ENCODE measurements at places on chromosomes 1 and 21.

DNA sequence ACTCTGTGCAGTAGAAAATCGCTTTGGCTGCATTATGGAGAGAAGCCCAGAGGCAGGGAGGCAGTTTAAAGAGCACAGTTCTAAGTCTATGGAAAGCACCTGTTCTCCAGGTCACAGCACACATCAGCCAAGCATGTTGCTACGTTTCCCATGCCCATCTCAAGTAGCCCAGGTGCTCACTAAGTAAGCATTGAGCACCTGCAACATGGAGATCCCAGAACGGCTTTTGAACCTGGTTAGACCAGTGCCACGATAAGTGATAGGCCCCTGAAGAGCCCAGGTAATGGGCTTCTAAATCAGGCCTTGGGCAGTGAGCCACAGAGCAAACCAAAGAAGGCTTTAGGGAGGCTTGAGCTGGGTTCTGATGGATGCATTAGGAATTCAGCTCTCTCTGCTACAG lies 186.2 kb downstream of the C1orf94 start:
- no peak overlapping the region for H3K4me3 ChIP-seq
- no peak for DNase-seq
- H3K27ac ChIP-seq = no peak overlapping the region
- peaks cover 31% of the 10 kb centered on the region for H3K27me3 ChIP-seq

- H3K36me3 ChIP-seq = no peaks in the 10 kb centered on the region
- DNase-seq = peak; percentile 87
- H3K4me3 ChIP-seq = peak overlapping the region; percentile 34
- H3K27ac ChIP-seq = peak overlapping the region; percentile 62
These were observed 101.3 kb upstream of the SLC25A33 start for GRCh38 chr1:9437961-9438430.

- no peaks in the 10 kb centered on the region for H3K36me3 ChIP-seq
- H3K4me3 ChIP-seq = no peak overlapping the region
- DNase-seq = no peak
These were observed 16.6 kb upstream of the S100A11 start for GRCh38 chr1:152053375-152053774.

DNA sequence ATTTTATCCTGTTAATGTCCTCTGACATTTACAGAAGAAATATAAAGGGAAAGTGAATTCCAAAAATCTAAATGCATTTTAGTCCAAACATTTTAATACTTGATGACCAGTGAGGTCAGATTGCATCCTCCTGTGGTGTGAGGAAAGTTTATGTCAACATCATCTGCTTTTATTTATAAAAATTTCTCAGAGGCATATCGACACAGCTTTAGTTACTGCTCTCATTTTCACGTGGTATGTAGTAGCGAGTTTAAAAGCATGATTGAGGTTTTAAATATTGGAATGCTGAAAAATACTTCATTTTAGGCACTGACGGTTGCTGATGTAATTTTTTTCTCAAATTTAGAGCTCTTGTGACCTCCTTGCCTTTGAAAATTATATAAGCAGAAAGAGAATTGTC lies 234.8 kb downstream of the HMCN1 start:
- H3K36me3 ChIP-seq = no peaks in the 10 kb centered on the region
- peak overlapping the region; percentile 68 for H3K27ac ChIP-seq
- H3K4me1 ChIP-seq = peaks cover 64% of the 10 kb centered on the region
- DNase-seq = peak; percentile 66

GRCh38 chr1:43936431-43937151 lies 3.0 kb downstream of the ARTN start:
- peaks cover 14% of the 10 kb centered on the region for H3K4me1 ChIP-seq
- H3K27ac ChIP-seq = no peak overlapping the region
- H3K4me3 ChIP-seq = no peak overlapping the region
- DNase-seq = peak; percentile 69

DNA sequence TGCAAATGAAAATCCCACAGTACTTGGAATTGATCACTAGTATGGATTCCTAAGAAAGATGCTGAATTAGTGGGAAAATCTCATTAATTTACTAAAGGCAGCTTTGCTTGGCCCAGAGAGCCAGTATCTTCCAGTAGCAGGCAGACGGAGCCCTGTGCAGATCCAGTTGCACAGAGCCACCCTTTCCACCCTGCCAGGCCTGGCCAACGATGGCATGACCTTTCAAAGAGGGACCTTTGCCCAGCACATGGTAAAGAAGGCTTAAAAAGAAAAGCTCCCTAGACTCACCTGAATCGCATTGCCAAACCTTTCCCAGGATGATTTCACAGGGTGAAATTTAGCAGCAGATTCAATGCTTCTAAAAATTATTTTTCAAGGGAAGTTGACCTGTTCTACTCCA lies 170.5 kb upstream of the CAMK1G start:
- H3K36me3 ChIP-seq = no peaks in the 10 kb centered on the region
- no peaks in the 10 kb centered on the region for H3K27me3 ChIP-seq
- H3K27ac ChIP-seq = no peak overlapping the region
- H3K4me3 ChIP-seq = no peak overlapping the region

GRCh38 chr1:94642617-94643321 lies 101.2 kb upstream of the F3 start:
- H3K4me3 ChIP-seq = no peak overlapping the region
- no peaks in the 10 kb centered on the region for H3K36me3 ChIP-seq
- H3K27me3 ChIP-seq = no peaks in the 10 kb centered on the region
- peaks cover 26% of the 10 kb centered on the region for H3K4me1 ChIP-seq

- H3K27ac ChIP-seq = peak overlapping the region; percentile 51
- H3K4me3 ChIP-seq = no peak overlapping the region
- H3K4me1 ChIP-seq = peaks cover 19% of the 10 kb centered on the region
These were observed 11.5 kb upstream of the HCRTR1 start for GRCh38 chr1:31605908-31606427.

DNA sequence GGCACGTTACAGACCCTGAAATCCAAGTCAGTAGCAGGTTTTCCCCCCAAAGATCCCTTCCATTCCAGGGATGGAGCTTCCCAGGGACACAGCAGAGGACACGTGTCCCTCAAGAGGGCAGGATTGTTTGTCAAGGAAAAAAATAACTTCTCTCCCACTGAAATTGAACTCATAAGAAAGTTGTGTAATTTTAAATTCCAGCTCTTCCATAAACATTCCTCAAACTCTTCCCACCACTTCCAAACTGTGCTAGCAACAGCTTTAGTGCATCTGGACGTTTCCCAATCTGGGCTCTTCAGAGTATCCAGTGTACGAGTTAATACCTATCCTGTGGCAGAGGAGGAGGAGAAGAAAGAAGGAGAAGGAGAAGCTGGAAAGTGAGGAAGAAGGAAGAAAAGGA lies 79.6 kb downstream of the PSMG1 start:
- H3K4me3 ChIP-seq = 0 out of 2 replicates have a peak overlapping the region, but pooled peaks have one; percentile 8
- no peaks in the 10 kb centered on the region for H3K27me3 ChIP-seq
- peak overlapping the region; percentile 42 for H3K27ac ChIP-seq
- DNase-seq = peak; percentile 46
- peaks cover 16% of the 10 kb centered on the region for H3K4me1 ChIP-seq

- peaks cover 10% of the 10 kb centered on the region for H3K4me1 ChIP-seq
- DNase-seq = no peak
- no peaks in the 10 kb centered on the region for H3K36me3 ChIP-seq
- no peak overlapping the region for H3K4me3 ChIP-seq
These were observed 44.0 kb downstream of the NTNG1 start for GRCh38 chr1:107184888-107185287.

DNA sequence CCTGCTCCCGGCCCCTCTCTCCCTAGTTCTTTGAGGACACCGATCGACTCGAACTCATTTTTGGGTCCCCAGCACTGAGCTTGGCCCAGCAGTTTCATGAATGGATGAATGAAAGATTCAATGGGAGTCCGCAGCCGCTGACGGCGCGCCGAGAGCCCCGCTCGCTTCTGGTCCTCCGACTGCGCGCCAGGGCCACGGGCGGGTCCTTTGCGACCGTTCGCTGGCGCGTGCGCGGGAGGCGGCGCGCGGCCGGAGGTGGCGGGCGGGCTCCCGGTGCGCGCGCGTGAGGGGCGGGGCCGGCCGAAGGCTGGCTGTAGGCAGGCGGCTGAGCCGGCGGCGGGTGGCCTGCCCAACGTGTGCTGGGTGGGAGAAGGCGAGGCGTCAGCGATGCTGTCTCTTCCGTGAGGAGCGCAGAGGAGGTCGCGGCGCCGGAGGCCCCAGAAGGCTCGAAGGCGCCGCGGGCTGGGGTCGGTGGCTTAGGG lies at the start of gene MAST2:
Gene MAST2, plus strand, starts transcription at position 314 of the 482 bp plus-strand sequence. CDS start 284 bp downstream, outside the sequence.
- peak within 1 kb of the TSS; percentile 86 for H3K4me3 ChIP-seq
- peak within 1 kb of the TSS; percentile 97 for H3K27ac ChIP-seq
- no peaks in the 10 kb centered on the region for H3K36me3 ChIP-seq
- peaks cover 18% of the 10 kb centered on the region for H3K4me1 ChIP-seq
- DNase-seq = peak; percentile 97
- H3K27me3 ChIP-seq = no peaks in the 10 kb centered on the region

DNA sequence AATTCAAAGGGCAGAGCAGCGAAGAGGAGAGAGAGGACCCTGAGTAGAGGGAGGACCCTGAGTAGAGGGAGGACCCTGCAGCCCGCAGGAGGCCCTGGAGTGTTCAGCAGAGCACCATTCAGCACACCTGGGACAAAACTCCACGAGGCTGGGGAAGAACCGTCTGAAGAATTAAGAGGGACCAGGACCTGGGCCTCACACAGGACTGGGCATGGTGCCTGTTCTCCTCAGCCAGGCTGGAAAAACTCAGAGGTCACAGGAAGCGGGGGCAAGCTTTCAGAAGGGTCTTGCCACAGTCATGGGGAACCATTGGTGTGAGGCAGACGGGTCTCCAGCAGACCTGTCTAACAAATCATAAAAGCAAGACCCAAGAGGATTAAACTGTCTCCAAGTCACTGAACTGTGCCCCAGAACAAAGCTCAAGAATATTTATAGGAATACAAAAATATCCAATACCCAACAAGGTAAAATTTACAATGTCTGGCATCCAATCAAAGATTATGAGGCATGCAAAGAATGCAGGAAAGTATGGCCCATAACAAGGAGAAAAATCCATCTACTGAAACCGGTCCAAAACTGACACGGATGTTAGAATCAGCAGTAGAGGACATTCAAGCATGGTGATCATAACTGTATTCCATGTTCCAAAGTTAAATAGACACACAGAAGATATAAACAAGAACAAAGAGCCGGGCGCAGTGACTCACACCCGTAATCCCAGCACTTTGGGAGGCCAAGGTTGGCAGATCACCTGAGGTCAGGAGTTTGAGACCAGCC lies 30.6 kb downstream of the MORN1 start:
- H3K36me3 ChIP-seq = no peaks in the 10 kb centered on the region
- no peak for DNase-seq
- no peaks in the 10 kb centered on the region for H3K4me1 ChIP-seq
- H3K27ac ChIP-seq = no peak overlapping the region
- H3K27me3 ChIP-seq = no peaks in the 10 kb centered on the region

DNA sequence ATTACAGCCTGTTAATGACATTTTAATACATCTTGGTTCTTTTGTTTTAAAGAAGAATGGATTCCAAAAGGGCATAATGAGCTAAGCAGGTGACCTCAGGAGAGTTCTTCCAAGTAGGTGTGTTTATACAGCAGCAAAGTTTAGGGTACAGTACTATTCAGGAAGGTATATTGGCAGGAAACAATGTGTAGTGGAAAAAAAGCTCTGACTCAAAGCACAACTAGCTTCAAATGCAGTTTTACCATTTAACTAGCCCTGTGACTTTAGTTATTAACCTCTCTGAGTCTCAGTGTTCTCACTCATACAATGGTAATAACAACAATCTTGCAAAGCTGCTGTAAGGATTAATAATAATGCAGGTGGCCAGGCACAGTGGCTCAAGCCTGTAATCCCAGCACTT lies 29.9 kb downstream of the FAF1 start:
- H3K36me3 ChIP-seq = no peaks in the 10 kb centered on the region
- H3K4me3 ChIP-seq = no peak overlapping the region
- H3K27ac ChIP-seq = no peak overlapping the region
- no peak for DNase-seq

DNA sequence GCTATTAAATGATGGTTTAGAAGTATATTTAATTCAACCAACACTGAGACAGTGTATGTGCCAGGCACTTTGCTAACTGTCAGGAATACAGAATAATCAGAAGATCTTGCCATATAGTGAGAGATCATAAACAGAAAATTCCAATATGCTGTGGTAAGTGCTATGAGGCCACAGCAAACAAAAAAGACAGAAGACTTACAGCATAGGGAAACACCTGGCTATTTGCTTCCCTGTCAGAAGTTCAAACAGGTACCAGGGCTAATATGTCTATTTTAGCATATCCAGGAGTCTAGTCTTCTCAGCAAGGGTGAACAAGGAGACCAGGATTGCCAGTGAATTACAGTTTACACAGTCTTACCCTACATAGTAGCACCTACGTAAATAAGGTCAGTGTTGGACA lies 30.4 kb downstream of the TRIT1 start:
- peaks cover 31% of the 10 kb centered on the region for H3K36me3 ChIP-seq
- H3K27me3 ChIP-seq = no peaks in the 10 kb centered on the region
- no peaks in the 10 kb centered on the region for H3K4me1 ChIP-seq
- no peak overlapping the region for H3K4me3 ChIP-seq

- H3K27me3 ChIP-seq = no peaks in the 10 kb centered on the region
- H3K27ac ChIP-seq = peak overlapping the region; percentile 68
- H3K4me3 ChIP-seq = peak overlapping the region; percentile 78
- DNase-seq = peak; percentile 63
- H3K36me3 ChIP-seq = no peaks in the 10 kb centered on the region
These were observed 1.1 kb downstream of the TOR3A start for GRCh38 chr1:179082999-179083335.

- 0 out of 2 replicates have a peak, but pooled peaks cover 4% of the 10 kb centered on the region for H3K27me3 ChIP-seq
- no peaks in the 10 kb centered on the region for H3K36me3 ChIP-seq
- no peak for DNase-seq
- H3K4me3 ChIP-seq = no peak overlapping the region
These were observed 18.8 kb upstream of the SLC35D1 start for GRCh38 chr1:67072749-67073148.

DNA sequence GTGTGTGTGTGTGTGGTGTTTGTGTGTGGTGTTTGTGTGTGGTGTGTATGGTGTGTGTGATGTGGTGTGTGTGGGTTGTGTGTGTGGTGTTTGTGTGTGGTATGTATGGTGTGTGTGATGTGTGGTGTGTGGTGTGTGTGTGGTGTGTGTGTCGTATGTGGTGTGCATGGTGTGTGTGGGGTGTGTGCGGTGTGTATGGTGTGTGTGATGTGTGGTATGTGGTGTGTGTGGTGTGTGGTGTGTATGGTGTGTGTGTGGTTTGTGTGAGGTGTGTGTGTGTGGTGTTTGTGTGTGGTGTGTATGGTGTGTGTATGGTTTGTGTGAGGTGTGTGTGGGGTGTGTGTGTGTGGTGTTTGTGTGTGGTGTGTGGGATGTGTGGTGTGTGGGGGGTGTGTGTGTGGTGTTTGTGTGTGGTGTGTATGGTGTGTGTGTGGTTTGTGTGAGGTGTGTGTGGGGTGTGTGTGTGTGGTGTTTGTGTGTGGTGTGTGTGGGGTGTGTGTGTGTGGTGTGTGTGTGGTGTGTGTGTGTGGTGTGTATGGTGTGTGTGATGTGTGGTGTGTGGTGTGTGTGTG lies 106.2 kb upstream of the ADAR start:
- no peak for DNase-seq
- H3K27ac ChIP-seq = no peak overlapping the region
- no peaks in the 10 kb centered on the region for H3K36me3 ChIP-seq
- 0 out of 2 replicates have a peak, but pooled peaks cover 4% of the 10 kb centered on the region for H3K4me1 ChIP-seq
- H3K4me3 ChIP-seq = no peak overlapping the region
- 0 out of 2 replicates have a peak, but pooled peaks cover 9% of the 10 kb centered on the region for H3K27me3 ChIP-seq
